Naive thymus-derived CD8-positive, alpha-beta T cell (primary cell): ENCODE measurements at places on chromosomes 16 and 17.

DNA sequence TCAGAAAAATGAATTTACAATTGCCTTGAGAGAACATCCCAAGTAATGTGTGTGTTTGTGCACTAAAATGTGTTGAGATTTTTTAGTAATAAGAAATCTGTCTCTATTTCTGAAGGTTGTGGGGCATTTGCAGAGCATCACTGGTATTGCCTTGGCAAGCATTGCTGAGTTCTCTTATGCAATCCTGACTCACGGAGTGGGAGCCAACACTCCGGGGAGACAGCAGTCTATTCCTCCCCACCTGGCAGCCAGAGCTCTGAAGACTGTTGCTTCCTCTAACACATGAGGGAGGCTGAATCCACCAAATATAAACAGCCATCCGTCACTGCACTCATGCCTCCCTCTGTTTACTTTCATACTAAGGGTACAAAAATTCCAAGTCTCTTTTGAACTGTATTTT, 10.6 kb downstream of the CNTD1 start:
- DNase-seq: no peak
- peak overlapping the region; percentile 13 for H3K27ac ChIP-seq
- no peaks in the 10 kb centered on the region for H3K27me3 ChIP-seq
- peaks cover 48% of the 10 kb centered on the region for H3K36me3 ChIP-seq

DNA sequence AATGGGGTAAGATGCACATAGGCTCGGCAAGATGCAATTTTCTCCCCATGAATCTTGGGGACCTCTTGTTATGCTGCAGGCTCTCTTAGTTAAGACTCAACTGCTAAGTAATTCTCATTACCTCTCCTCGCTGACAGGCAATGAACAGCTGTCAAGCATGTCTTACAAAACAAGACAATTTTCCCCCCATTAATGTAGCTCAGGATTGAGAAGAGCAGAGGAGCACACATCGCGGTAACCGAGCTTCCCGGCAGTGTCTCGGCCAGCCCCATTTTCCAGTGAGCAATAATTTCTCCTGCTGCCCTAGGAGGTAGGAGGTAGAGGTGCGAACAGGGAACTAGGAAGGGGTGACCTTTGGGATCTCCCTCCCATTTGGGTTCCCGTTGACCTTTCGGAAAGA, 272.1 kb downstream of the HAPSTR1 start:
- DNase-seq: no peak
- H3K4me3 ChIP-seq: no peak overlapping the region

DNA sequence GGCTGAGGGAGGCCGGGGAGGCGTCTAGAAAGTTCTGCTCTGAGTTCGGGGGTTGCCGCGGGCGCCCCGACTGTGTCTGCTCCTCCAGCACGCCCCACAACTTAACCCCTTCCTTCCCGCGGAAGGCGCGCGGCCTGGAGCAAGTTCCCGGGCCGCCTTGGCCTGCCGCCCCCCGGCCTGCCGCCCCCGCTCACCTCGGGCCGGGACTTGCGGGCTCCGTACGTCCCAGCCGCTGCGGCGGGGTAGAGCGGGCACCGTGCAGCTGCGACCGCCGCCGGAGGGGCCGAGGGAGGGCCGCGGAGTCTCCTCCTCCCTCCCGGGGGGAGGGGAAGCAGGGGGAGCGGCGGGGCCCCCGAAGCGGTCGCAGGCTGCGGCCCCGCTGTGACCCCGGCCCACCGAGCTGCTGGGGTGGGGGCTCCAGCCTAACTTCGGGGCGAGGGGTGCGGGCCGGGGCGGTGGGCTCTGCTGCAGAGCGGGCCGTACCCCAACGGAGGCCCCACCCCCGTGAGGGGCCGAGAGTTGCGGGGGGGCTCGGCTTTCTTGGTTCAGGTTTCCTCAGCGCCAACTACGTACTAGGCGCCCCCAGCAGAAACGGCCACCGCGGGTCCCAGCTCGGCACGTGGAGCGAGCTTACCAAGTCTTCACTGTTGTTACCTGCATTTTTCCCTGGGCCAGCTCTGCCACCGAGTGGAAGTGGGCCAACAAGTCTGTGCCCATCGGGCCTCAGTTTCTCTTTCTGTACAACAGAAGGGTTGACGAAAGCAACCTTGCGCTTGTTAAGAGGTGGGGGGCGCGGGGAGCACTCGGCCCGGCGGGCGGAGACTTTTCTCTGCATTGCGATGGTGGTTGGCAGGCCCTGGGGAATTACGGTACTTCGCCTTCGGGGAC, at the start of gene CCDC102A:
TSS of gene CCDC102A (minus strand) at position 266 of the 888 bp plus-strand sequence. CDS start 7,394 bp downstream, outside the sequence.
- peak within 1 kb of the TSS; percentile 96 for H3K27ac ChIP-seq
- H3K4me1 ChIP-seq: peaks cover 85% of the 10 kb centered on the region
- peak within 1 kb of the TSS; percentile 93 for H3K4me3 ChIP-seq
- DNase-seq: peak; percentile 34

GRCh38 chr16:84723906-84724305, 24.1 kb downstream of the USP10 start:
- peaks cover 78% of the 10 kb centered on the region for H3K4me1 ChIP-seq
- peaks cover 3% of the 10 kb centered on the region for H3K36me3 ChIP-seq
- H3K4me3 ChIP-seq: no peak overlapping the region
- peak overlapping the region; percentile 19 for H3K27ac ChIP-seq
